ENCODE measurements at places on chromosomes 5 and 9. TPM values are rescaled to one million over a fixed set of nuclear protein-coding genes. Genes with fewer than 3 reads are reported as not detected.

DNA sequence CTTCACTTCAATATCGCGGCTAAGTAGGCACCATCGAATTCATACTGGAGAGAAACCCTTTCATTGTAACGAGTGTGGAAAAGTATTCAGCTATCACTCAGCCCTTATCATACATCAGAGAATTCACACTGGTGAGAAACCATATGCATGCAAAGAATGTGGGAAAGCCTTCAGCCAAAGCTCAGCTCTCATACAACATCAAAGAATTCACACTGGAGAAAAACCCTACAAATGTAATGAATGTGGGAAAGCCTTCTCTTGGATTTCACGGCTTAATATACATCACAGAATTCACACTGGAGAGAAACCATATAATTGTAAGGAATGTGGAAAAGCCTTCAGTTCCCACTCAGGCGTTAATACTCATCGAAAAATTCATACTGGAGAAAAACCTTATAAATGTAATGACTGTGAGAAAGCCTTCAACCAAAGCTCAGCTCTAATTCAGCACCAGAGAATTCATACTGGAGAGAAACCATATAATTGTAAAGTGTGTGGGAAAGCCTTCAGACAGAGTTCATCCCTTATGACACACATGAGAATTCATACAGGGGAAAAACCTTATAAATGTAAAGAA, 9.5 kb downstream of the ZNF879 start:
- H3K27me3 ChIP-seq: no peaks in the 10 kb centered on the region
- no peak overlapping the region for H3K4me3 ChIP-seq
- no peak overlapping the region for H3K27ac ChIP-seq
- DNase-seq: no peak

F2R gene
- 35.8 TPM for total RNA-seq

GRCh38 chr5:145764325-145764724, 70.8 kb downstream of the PRELID2 start:
- H3K27ac ChIP-seq: no peak overlapping the region
- H3K4me3 ChIP-seq: no peak overlapping the region
- peaks cover 6% of the 10 kb centered on the region for H3K4me1 ChIP-seq

- no peaks in the 10 kb centered on the region for H3K36me3 ChIP-seq
- no peak overlapping the region for H3K4me3 ChIP-seq
- H3K27ac ChIP-seq: peak overlapping the region; percentile 37
- peaks cover 76% of the 10 kb centered on the region for H3K4me1 ChIP-seq
- no peaks in the 10 kb centered on the region for H3K27me3 ChIP-seq
Measured at GRCh38 chr5:59790776-59791475, 102.6 kb downstream of the PDE4D start.

GRCh38 chr5:115977096-115977495, 14.8 kb downstream of the LVRN start:
- H3K4me3 ChIP-seq: no peak overlapping the region
- DNase-seq: no peak

DNA sequence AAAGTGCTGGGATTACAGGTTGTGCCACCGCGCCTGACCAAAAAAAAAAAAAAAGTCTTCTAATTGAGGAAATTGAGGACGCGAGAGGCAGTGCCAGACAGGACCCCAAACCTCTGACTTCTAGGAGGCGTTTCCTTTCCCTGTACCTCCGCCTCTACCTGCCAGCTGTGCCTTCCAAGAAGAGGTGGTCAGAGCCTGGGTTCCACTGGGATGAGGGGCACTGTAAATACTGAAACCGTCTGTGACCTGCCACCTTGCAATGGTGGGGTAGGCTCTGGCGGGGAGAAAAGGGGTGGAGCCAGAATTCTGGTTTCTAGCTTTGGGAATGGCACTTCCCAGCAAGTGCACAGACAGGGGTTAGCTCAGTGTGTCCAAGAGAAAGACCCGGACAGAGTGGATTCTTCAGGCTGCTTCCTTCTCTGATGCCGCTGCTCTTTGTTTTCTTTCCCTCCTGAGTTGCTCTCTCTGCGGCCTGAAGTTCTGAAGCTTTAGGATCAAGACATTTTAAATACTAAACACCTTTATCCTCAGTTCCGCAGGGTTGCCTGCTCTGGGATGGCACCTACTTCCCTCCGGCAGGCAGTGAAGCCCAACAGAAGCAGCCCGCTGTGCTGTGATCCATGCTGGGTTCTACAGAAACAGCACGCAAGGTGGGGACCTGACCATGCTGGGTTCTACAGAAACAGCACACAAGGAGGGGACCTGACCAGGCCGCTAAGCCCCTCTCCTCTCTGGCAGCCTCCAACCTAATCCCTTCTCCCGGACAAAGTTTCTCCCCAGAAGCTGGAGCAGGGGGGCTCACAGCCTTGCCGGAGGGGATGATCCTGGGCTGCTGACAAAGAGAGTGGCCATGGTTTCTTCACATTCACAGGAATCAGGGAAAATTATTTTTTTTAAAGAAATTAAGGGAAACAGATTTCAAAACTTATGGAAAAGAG, 65.2 kb downstream of the OTULIN start:
- no peak overlapping the region for H3K4me3 ChIP-seq
- H3K36me3 ChIP-seq: peaks cover 6% of the 10 kb centered on the region
- H3K27ac ChIP-seq: no peak overlapping the region
- DNase-seq: no peak
- no peaks in the 10 kb centered on the region for H3K27me3 ChIP-seq

DNA sequence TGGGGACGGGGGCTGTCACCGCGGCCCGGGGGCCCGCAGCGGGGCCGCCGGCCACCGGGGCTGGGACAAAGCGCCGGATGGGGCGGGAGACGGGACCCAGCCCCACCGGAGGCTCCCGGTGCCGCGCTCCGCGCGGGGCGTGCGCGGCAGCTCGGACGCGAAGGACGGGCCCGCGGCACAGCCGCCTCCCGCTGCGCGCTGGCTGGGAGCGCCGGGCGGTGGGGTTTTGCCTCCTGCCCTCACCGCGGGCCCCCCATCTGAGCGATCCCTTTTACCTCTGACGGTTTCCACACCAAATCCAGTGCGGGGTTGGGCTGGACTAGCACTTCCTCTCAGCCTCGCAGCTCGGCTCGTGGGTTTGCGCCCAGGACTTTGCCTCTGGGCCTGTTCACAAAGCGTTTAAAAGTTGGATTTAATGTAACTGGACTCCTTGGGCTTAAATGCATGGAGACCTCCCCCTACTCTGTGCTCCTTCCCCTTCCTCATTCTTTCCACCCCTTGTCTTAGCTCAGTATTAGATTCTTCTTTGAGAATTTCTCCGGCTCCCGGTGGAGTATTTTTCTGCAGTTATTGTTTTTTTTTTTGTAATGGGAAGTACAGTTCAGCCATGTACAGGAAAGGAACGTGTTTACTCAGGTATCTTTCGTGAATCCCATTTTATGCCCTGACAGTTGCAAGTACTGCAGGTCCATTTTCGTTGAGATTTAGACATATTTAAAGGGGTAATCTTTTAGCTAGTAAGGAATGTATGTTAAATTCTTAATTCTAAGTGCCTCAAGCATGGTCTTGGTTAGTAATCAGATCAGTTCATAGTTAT, 691 bp downstream of the FCHO2 start:
- peak overlapping the region; percentile 94 for H3K27ac ChIP-seq
- peak overlapping the region; percentile 85 for H3K4me3 ChIP-seq
- DNase-seq: peak; percentile 66
- no peaks in the 10 kb centered on the region for H3K27me3 ChIP-seq
- peaks cover 35% of the 10 kb centered on the region for H3K4me1 ChIP-seq
- H3K36me3 ChIP-seq: no peaks in the 10 kb centered on the region

GRCh38 chr9:16191191-16191590, 638.3 kb downstream of the CCDC171 start:
- no peak overlapping the region for H3K4me3 ChIP-seq
- DNase-seq: no peak
- peak overlapping the region; percentile 91 for H3K27ac ChIP-seq
- peaks cover 11% of the 10 kb centered on the region for H3K36me3 ChIP-seq
- peaks cover 28% of the 10 kb centered on the region for H3K4me1 ChIP-seq

FAF2 gene
- total RNA-seq: 52.7 TPM

DNA sequence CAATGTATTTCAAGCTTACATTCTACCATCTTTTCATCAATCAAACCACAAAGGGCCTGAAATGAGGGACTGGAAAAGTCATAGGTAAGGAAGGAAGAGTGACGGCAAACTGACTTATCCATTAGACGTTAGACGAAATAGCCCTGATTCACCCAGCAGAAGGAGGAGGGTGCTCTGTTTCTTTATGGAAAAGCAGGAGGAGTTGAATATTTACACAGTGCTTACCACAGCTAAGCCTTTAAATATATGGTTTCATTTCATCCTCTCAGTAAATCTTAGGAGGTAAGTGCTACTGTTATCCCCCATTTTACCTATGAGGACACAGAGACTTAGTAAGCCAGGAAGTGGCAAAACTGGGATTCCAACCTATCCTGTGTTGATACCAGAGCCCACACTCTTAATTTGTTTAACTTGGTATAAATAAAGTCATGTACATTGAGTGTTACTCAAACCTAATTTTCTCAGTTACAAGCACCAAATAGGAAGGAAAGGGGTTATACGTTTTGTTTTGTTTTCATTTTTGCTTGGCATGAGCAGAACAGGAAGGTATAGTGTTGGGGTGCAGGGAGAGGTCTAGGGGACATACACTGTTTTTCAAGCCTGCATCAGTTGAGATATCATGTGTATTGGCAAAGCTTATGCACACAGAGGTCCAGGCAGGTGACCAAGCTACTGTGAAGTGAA, 98.1 kb upstream of the IFNK start:
- peaks cover 95% of the 10 kb centered on the region for H3K4me1 ChIP-seq
- H3K4me3 ChIP-seq: peak overlapping the region; percentile 6
- H3K27ac ChIP-seq: peak overlapping the region; percentile 89
- peaks cover 3% of the 10 kb centered on the region for H3K36me3 ChIP-seq

- peaks cover 18% of the 10 kb centered on the region for H3K4me1 ChIP-seq
- H3K27me3 ChIP-seq: no peaks in the 10 kb centered on the region
- peaks cover 11% of the 10 kb centered on the region for H3K36me3 ChIP-seq
- H3K4me3 ChIP-seq: no peak overlapping the region
- DNase-seq: no peak
Measured at GRCh38 chr9:73183917-73184861, 32.5 kb downstream of the ANXA1 start.

DNA sequence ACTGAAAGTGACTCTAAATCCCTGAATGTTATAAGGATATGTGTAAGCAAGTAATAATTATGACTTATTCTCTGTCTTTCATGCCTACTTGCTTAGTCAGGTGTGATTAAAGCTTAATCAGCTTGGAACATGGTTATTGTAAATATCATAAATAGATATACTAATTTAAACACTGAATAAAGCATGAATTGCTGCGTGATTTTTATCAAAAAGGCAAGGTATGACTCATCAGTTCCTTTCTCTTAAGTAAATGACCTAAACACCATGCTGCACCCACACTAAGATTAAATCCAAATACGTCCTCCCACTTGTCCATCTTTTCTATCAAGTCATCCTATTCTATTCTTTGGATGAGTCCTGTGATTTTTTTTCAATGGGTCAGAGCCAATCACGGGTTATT, 124.6 kb upstream of the MTAP start:
- no peak overlapping the region for H3K4me3 ChIP-seq
- peaks cover 9% of the 10 kb centered on the region for H3K4me1 ChIP-seq
- H3K27me3 ChIP-seq: no peaks in the 10 kb centered on the region
- no peak for DNase-seq
- H3K27ac ChIP-seq: no peak overlapping the region
- H3K36me3 ChIP-seq: no peaks in the 10 kb centered on the region

- DNase-seq: no peak
- H3K4me1 ChIP-seq: peaks cover 62% of the 10 kb centered on the region
- no peak overlapping the region for H3K27ac ChIP-seq
- no peak overlapping the region for H3K4me3 ChIP-seq
- H3K36me3 ChIP-seq: no peaks in the 10 kb centered on the region
Measured at GRCh38 chr5:74409712-74410111, 230.8 kb downstream of the ENC1 start.

CDC20B gene
- 0.16 TPM for total RNA-seq

DNA sequence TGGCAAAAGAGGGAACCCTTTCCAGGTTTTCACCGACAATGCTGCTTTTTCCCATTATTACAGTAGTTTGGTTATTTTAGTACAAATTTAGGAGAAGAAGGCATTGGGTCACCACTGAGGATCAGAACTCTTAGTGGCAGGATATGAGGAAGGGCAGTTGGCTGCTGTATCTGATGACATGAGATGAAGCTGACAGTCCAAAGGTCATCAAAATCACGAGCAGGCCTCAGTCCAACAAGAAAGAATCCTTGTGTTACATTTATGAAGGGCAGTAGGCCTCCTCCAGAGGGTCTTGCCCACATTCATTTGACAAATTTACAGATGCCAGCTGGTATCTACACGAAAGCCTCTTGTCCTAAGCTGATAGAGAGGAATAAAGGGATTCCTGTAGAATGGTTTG, 49.5 kb upstream of the COL15A1 start:
- H3K4me3 ChIP-seq: no peak overlapping the region
- H3K27ac ChIP-seq: no peak overlapping the region
- H3K4me1 ChIP-seq: peaks cover 6% of the 10 kb centered on the region

WDR70 gene
- total RNA-seq: 47.8 TPM

GRCh38 chr9:130430232-130430631, 14.5 kb upstream of the ASS1 start:
- peaks cover 33% of the 10 kb centered on the region for H3K27me3 ChIP-seq
- H3K36me3 ChIP-seq: no peaks in the 10 kb centered on the region
- H3K4me3 ChIP-seq: no peak overlapping the region
- H3K4me1 ChIP-seq: no peaks in the 10 kb centered on the region

ENTREP1 gene
- total RNA-seq: 2.3 TPM

TEX53 gene
- not detected for total RNA-seq

GRCh38 chr9:105697871-105698270, 3.5 kb downstream of the TMEM38B start:
- no peaks in the 10 kb centered on the region for H3K36me3 ChIP-seq
- no peak for DNase-seq
- H3K27me3 ChIP-seq: peaks cover 17% of the 10 kb centered on the region
- H3K4me3 ChIP-seq: no peak overlapping the region
- H3K4me1 ChIP-seq: peaks cover 28% of the 10 kb centered on the region
- H3K27ac ChIP-seq: no peak overlapping the region

PTPRD gene
- total RNA-seq: 109 TPM

GRCh38 chr5:132458651-132459030, 31.9 kb downstream of the IRF1 start:
- no peak overlapping the region for H3K27ac ChIP-seq
- no peaks in the 10 kb centered on the region for H3K27me3 ChIP-seq
- no peak overlapping the region for H3K4me3 ChIP-seq
- peaks cover 12% of the 10 kb centered on the region for H3K36me3 ChIP-seq

DHX29 gene
- 23.7 TPM for total RNA-seq

GRCh38 chr9:28841775-28842174, 1268.5 kb upstream of the C9orf72 start:
- no peak overlapping the region for H3K27ac ChIP-seq
- DNase-seq: no peak
- no peak overlapping the region for H3K4me3 ChIP-seq
- H3K36me3 ChIP-seq: peaks cover 7% of the 10 kb centered on the region
- H3K27me3 ChIP-seq: peaks cover 5% of the 10 kb centered on the region

OR1Q1 gene
- total RNA-seq: not detected

- no peak overlapping the region for H3K4me3 ChIP-seq
- H3K36me3 ChIP-seq: peaks cover 43% of the 10 kb centered on the region
- no peaks in the 10 kb centered on the region for H3K27me3 ChIP-seq
- peaks cover 20% of the 10 kb centered on the region for H3K4me1 ChIP-seq
- no peak for DNase-seq
Measured at GRCh38 chr5:446066-446882, 3.3 kb downstream of the EXOC3 start.
